ENCODE measurements at places on chromosomes 4 and X. TPM values are rescaled to one million over a fixed set of nuclear protein-coding genes. Genes with fewer than 3 reads are reported as not detected.

CCDC160 gene
- polyA plus RNA-seq = not detected

OTUD6A gene
- polyA plus RNA-seq = not detected

ADGRL3 gene
- polyA plus RNA-seq = not detected

ANK2 gene
- not detected for polyA plus RNA-seq

STARD8 gene
- polyA plus RNA-seq = 1.7 TPM

LGI2 gene
- 0.30 TPM for polyA plus RNA-seq

TLR10 gene
- polyA plus RNA-seq = 1.1 TPM

ARR3 gene
- polyA plus RNA-seq = not detected

FHIP1A gene
- not detected for polyA plus RNA-seq

RASL11B gene
- polyA plus RNA-seq = not detected

RIBC1 gene
- not detected for polyA plus RNA-seq

ENAM gene
- polyA plus RNA-seq = not detected

TMPRSS11F gene
- polyA plus RNA-seq = not detected

PABPC1L2B gene
- polyA plus RNA-seq = not detected

FRG2 gene
- not detected for polyA plus RNA-seq

TMSB15A gene
- polyA plus RNA-seq = not detected

PALLD gene
- polyA plus RNA-seq = 11.8 TPM

TRO gene
- not detected for polyA plus RNA-seq

MAGEA4 gene
- polyA plus RNA-seq = not detected

SLC34A2 gene
- not detected for polyA plus RNA-seq

GABRG1 gene
- not detected for polyA plus RNA-seq

IL2 gene
- polyA plus RNA-seq = not detected

ZCCHC12 gene
- polyA plus RNA-seq = not detected

NKX3-2 gene
- polyA plus RNA-seq = not detected

ADH6 gene
- polyA plus RNA-seq = not detected

CITED1 gene
- 0.36 TPM for polyA plus RNA-seq

NKX6-1 gene
- not detected for polyA plus RNA-seq

MAGEA2B gene
- polyA plus RNA-seq = not detected

ARHGAP6 gene
- polyA plus RNA-seq = 0.37 TPM

MAGEE1 gene
- polyA plus RNA-seq = 0.05 TPM

MAGEA12 gene
- not detected for polyA plus RNA-seq

CT47A1 gene
- polyA plus RNA-seq = not detected

PF4V1 gene
- polyA plus RNA-seq = 0.99 TPM

UBA1 gene
- polyA plus RNA-seq = 157 TPM

DCUN1D4 gene
- polyA plus RNA-seq = 4.7 TPM

FREM3 gene
- polyA plus RNA-seq = not detected

FAM13A gene
- 5.3 TPM for polyA plus RNA-seq

PDE5A gene
- not detected for polyA plus RNA-seq

ADAMTS3 gene
- not detected for polyA plus RNA-seq

FAT1 gene
- not detected for polyA plus RNA-seq

UGT2B17 gene
- polyA plus RNA-seq = not detected

TRIM60 gene
- not detected for polyA plus RNA-seq

ADH5 gene
- polyA plus RNA-seq = 93.5 TPM
